HT1080 (cell line): ENCODE measurements at places on chromosomes 5 and 9.

GRCh38 chr9:117286245-117286644 is 128.6 kb downstream of the ASTN2 start:
- DNase-seq = peak; percentile 2

- no peak for DNase-seq
Observed at GRCh38 chr9:29613773-29614172, 2040.5 kb upstream of the C9orf72 start.

GRCh38 chr5:5140479-5141338 is 579 bp downstream of the ADAMTS16 start:
- DNase-seq = no peak

DNA sequence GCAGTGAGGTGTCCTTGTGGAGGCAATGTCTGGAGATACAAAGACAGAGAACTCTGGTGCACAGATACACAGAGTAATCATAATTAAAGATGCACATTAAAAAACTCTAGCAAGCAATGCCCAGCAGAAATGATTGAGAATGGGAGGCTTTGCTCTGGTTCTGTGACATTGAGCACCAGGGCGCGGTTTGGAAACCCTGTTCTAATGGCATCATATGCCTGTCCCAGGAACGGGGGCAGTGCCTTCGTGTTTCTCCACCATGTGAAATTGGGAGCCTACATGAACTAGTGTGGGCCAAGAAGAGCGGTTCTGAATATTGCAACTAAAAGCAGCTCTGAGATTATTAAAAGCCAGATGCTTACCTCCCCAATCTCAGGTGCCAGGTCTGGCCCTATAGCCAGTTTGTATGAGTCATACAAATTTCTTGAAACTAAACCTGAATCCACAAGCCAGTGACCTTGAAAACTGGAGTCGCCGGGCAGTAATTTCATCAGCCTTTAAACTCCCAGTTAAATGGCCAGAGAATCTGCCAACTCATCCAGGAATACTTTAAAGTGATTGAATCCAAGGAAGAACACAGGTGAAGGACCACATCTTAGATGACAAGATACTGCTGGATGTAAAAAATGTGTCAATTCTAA is 22.2 kb upstream of the CTSL start:
- DNase-seq = no peak

DNA sequence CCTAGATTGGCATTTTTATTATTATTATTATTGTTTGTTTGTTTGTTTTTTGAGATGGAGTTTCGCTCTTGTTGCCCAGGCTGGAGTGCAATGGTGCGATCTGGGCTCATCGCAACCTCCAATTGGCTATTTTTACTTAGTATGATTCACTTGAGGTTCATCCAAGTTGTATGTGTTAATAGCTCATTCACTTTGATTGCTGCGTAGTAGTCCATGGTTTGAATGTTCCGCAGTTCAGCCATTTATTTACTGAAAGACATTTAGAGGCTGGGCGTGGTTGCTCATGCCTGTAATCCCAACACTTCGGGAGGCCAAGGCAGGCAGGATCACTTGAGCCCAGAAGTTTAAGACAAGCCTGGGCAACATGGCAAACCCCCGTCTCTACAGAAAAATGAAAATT is 22.6 kb upstream of the MELK start:
- no peak for DNase-seq

GRCh38 chr9:17600962-17601593 is 22.2 kb downstream of the SH3GL2 start:
- DNase-seq = peak; percentile 73

DNA sequence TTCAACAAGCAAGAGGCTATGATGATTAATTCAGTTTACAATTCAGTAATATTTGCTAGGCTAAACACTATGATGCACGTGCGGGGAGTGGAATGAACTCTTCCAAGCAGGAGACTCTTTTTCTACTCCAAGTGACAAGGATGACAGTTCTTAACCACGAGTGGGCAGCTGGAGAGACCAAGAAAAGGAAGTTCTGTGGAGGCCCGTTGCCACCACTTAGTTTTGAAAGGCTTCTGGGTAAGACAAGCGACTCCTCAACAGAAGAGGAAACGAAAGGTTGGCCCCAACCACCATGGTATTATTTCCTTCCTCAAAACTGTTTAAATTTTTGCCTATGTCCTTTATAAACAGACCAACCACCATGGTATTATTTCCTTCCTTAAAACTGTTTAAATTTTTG is 2.8 kb downstream of the DCAF12 start:
- DNase-seq = no peak

DNA sequence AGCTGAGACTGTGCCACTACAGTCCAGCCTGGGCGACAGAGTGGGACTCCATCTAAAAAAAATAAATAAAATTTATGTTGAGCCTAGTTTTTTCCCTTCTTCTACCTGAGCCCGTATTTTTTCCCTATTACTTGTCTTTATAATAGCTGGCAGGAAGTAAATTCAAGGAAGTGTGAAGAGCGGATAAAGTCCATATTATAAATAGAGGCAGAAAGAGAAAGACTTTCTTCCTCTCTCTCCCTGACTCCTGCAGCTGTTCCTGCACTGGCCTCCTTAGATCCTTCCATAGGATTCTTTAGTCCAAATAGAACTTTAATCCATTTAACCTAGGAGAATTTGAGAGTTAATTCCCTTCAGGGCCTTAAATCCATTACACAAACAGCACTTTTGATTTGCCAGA is 10.3 kb upstream of the ERBIN start:
- no peak for DNase-seq
